Stimulated activated CD8-positive, alpha-beta memory T cell treated with anti-CD3 and anti-CD28 coated beads, Interleukin-7, amount 100 ng/mL, for 1 hour (primary cell): ENCODE measurements at places on chromosomes 4 and X.

DNA sequence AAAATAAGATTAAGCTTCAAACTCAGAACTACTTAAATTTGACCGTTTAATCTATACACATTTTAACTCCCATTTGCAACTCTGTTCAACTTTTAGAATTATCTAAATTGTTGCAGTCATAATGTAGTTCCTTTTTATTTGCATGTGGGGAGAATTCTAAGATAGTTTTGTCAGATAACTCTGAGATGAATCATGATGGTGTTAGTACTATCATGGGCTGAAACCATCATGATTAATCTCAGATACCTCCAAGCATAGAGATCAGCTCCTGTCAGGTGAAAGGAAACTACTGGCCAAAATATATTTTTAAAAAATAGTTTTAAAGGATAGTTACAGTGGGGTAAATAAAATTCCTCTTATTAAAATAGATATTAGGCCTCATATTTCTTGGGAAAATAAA lies 39.0 kb downstream of the FBXO8 start:
- no peak for DNase-seq

GRCh38 chr4:4256799-4257198 lies 8.8 kb upstream of the TMEM128 start:
- DNase-seq, result no peak

DNA sequence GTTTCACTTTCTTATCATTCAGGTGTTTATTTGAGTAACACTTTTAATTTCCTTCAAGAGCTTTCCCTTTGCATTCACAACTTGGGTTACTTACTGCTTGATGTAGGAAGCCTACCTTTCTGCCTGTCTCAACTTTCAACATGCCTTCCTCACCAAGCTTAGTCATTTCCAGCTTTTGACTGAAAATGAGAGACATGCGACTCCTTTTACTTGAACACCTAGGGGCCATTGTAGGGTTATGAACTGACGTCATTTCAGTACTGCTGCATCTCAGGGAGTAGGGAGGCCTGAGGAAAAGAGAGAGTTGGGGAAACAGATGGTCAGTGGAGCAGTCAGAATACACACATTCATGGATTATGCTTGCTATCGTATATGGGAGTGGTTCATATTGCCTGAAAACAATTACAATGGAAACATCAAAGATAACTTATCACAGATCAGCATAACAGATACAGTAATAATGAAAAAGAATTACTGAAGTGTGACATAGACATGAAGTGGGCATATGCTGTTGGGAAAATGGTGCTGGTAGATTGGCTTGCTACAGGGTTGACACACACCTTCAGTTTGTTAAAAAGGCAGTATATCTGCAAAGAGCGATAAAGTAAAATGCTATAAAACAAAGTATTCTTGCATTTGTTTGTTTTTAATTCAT lies 25.7 kb downstream of the USP53 start:
- no peak for DNase-seq

DNA sequence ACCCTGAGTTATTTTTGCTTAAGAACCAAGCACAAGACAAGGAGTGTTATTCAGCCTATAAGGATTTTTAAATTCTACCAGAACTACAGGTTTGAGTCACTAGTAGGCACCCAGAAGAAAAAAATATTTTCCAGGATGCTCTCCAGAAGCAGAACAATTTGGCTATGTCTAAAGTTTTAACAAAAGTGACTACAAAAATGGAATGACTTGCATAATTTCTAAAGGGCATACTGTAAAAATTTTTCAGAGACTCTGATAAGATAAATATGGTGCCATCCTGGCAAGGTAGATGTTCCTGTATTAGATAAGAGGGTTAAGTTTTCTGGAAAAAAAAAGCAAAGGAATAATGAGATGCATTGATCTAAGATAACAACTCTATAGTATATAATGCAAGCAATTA lies 68.6 kb upstream of the FAM9A start:
- no peak for DNase-seq

DNA sequence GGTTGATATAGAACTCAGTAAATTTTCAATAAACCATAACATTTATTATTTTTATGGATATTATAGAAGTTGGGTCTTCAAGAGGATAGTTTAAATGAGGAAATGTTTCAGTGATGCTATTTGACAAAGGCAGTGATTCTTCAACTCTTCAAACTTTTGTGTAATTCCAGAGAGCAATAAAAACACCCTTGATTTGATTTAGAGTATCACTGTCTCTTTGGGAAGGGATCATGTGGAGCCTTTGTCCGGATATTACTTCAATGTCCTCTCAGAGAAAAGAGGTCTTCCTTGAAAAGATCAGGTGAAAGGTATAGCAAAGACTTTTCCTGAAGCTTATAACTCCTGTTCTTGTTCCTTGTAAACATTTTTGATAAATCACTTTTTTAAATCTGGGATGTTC lies 23.3 kb downstream of the GLRA3 start:
- DNase-seq, result no peak

DNA sequence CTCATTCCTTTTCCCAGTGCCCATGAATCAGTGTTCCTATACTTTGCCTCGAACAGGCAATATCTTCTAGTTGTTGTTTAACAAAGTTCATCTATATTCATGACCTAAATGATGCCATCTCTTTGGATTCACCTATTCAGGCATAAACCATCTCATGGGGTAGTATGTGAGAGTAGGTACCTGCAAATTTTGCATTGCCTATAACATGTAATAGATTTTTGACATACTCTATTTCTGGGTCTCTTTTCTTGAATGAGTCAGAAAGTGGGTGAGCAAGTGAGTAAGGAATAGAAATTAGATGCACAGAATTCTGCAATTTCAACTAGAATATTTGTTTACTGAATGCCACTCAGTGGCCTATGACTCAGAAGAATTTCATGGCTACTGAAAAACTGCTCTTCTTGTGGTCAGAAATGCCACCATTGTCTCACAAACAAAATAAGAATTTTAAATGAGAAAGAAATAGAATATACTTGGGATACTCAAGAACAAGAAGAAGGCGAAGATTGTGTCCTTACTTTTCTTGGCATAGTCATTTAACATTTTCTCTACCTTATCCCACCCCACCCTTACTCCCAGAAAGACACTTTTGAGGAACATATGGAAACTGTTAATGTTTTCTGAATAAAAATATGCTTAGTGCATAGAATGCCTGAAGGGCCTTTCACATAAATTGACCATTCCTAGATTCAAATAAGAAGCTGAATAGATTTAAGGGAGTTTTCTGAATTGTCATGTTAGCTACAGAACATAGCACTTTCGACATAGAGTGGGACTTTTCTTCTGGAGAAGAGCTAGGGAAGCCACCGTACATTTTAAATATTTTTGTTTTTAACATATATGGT lies 86.8 kb downstream of the HHIP start:
- DNase-seq, result no peak

DNA sequence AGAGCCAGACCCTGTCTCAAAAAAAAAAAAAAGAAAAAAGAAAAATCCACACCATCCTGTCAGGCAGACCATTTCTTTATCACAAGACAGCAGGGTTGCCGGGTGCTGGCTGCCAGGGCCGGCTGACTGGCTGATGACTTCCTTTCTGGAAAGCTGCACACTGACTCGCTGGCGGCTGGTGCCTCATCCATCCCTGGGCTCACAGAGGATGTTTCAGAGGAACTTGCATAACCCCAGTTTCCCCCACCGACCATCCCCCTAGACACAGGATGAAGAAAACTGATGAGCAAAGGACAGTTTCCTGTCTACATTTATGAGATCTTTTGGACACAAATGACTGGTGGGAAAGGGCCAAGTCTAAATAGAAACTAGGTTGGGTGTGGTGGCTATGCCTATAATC lies 14.1 kb downstream of the HPSE start:
- DNase-seq, result no peak
